ENCODE measurements at places on chromosomes 2 and 18. TPM values are rescaled to one million over a fixed set of nuclear protein-coding genes. Genes with fewer than 3 reads are reported as not detected.

- peak; percentile 19 for DNase-seq
Measured at GRCh38 chr18:79922971-79923411, 28.5 kb downstream of the SLC66A2 start.

Gene PLA2R1
- 0.83 TPM for total RNA-seq

DNA sequence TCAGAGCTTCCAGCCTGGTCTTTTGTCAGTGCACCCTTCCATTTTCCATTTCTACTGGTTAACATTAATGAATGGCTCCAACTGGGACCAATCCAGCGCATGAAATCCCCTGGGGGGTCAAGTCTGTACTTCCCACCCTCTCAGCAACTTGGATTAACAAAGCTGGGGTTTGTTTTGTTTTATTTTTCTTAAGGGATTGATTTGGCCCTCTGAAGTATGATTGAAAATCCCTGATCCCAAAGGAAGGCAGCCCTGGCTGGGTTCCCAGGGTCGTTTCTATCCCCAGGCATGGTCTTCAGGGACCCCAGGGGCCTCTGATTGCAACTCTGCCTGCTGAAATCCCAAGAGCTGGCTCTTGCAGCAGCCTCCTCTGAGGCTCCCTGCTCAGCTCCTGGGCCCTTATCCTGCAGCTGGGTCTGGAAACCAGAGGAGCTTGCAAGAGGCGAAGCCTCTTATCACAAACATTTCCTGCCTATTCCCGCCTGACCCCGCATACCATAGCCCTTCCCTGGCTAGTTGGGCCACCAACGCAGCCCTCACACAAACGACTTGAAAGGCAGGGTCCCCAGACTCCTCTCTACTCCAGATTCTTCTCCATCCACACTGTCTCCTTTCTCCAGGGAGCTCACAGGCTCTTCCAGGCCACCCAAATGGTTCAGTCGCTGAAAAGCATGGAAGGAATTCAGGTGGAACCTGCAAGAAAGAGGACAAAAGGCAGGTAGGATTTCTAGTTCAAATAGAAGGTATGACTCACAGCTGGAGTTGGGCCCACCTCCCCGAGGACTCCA lies 109.7 kb upstream of the PKDCC start:
- peak; percentile 46 for DNase-seq

DNA sequence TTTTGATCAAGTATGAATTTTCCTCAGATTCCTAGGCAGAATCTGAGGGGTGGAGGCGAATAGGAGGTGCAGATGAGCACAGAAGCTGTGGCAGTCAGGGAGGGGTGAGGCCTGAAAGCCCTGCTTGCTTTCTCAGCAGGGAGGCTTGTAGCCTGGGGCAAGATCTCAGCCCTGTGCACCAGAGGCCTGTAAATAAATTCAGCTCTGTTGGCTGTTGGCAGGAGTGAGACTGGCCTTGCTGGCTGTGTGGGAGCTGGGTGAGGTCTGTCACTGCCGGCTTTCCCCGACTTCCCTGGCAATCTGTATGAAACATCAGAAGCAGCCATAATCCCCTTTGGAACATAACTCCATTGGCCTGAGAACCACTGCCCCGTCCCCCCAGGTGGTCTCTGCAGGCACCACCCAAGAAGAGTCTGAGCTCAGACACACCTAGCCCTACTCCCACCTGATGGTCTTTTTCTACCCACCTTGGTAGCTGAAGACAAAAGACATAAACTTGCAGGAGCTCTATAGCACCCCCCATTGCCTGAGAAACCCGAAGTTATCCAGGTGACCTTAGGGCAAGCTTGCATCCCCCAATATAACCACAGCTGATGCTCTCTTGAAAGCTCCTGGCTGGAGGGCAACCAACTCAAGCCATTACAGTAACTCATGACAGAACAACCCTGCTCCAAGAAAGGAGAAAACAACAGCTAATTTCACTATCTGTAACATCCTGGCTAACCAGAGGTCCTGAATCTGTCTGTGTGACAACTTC lies 32.3 kb downstream of the EVA1A start:
- peak; percentile 54 for DNase-seq

Data from H9 (cell line).